Transverse colon (tissue), 4 donors: ENCODE measurements at places on chromosomes 2 and 18. TPM values are rescaled to one million over a fixed set of nuclear protein-coding genes. Genes with fewer than 3 reads are reported as not detected.

- DNase-seq, result no peak
Measured at GRCh38 chr2:226489775-226490541, 309.7 kb downstream of the IRS1 start.

- peak; percentile 50 for DNase-seq
Measured at GRCh38 chr2:9950521-9951271, 797 bp upstream of the GRHL1 start.

The HOXD11 gene
- total RNA-seq, result 5.4 TPM

The VPS54 gene
- total RNA-seq, result 4.1 TPM

The ACADL gene
- 1.5 TPM for total RNA-seq
